ENCODE measurements at places on chromosomes 2 and 18.
A peak's percentile ranks its signal among the peaks of the same experiment; 100 is the strongest.

DNA sequence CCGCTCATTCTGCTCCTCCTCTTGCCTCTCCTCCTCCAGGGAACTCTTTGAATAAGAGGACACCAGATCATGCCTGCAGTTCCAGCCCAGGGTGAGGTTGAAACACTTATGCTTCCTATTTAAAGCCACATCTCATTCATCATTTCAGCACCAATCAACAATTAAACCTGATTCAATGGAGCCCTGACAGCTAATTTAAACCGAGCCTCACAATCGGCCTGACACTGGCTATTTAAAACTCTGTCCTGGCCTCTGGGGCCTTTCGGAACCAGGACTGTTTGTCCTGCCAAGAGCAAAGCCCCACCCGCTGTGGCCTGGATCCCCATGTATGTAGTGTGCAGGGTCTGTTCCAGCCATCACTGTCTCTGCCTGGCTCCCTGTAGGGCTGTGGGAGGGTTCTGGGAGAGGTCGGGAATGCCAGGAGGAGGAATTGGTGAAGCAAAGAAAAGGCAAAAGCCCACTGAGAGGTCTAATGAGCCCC lies 97.4 kb downstream of the MCFD2 start:
- DNase-seq = no peak

GRCh38 chr18:45733535-45733934 lies 9.6 kb downstream of the SLC14A1 start:
- DNase-seq = no peak

- no peak for DNase-seq
Measured at GRCh38 chr2:11899264-11899818, 152.9 kb downstream of the LPIN1 start.

DNA sequence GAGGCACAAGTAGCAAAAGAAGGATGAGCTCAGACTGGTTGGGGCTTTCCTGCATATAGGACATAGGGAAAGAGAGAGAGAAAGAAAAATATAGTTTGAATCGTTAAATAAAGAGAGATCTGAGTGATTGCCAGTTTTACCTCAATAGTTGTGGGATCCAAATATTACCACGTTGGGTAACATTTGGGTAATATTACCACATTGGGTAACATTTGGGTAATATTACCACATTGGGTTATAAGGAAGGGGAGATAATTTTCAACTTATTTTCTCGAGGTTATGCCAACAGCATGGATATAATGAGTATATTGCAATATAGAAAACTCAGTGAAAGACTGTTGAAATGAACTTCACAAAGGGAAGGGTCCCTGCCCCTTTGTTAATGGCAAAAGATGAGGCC lies 20.7 kb downstream of the SP140 start:
- no peak for DNase-seq

DNA sequence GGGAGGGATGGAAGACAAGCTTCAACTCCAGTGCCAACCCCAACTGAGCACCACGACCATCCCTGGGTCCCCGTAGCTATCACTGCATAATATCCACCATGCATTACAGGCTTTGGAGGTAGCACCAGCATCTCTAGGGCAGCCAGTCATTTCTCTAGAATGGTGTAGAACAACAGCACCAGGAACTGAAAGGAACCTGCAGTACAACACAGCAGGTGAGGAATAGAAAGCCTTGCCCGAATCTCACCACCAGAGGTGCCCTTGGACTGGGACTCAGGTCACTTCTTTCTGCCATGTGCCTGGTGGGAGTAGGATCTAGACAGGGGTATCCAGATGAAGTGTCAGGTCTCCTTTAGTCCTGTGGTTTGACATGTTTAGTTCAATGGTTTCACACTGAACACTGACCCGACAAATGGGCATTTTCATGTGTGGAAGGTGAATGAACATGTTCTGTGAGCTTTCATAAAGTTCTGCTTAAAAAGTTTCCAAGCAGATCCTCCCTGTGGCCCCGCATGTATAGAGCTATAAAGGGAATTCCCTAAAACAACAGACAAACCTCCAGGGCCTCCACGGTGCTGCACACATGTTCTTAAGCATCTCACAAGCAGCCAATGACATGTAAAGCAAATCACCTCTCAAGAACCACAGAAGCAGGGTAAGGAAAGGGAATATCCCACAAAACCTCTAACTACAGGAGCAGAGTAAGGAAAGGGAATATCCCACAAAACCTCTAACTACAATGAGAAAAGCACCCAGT lies 208.3 kb downstream of the AFF3 start:
- no peak for DNase-seq

- no peak for DNase-seq
Measured at GRCh38 chr2:104561251-104561650, 292.7 kb upstream of the POU3F3 start.

DNA sequence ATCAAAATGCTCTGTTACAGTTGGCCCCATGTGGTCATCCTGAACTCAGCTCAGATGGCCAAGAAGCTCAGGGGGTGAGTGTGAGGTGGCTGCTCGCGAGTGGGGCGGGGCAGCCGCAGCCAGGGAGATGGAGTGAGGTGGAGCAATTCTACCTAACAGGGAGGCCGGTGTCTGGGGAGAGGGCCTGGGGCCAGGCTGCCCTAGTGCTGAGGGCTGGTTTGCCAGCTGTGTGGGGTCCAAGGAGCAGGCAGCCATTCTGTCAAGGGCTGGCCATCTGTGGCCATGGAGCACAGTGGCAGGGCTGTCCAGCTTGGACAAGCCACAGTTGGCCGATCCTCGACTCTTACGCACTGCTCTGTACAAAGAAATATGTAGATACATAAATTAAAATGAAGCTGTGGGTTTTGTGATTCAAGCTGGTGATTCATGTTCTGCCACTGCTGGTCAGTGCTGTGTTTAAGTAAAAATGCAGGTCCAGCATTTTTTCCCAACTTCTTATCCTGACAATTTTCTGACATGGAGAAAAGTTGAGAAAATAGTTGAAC lies 82.1 kb downstream of the HS6ST1 start:
- no peak for DNase-seq

GRCh38 chr18:34971313-34971712 lies 69.9 kb upstream of the MAPRE2 start:
- no peak for DNase-seq

DNA sequence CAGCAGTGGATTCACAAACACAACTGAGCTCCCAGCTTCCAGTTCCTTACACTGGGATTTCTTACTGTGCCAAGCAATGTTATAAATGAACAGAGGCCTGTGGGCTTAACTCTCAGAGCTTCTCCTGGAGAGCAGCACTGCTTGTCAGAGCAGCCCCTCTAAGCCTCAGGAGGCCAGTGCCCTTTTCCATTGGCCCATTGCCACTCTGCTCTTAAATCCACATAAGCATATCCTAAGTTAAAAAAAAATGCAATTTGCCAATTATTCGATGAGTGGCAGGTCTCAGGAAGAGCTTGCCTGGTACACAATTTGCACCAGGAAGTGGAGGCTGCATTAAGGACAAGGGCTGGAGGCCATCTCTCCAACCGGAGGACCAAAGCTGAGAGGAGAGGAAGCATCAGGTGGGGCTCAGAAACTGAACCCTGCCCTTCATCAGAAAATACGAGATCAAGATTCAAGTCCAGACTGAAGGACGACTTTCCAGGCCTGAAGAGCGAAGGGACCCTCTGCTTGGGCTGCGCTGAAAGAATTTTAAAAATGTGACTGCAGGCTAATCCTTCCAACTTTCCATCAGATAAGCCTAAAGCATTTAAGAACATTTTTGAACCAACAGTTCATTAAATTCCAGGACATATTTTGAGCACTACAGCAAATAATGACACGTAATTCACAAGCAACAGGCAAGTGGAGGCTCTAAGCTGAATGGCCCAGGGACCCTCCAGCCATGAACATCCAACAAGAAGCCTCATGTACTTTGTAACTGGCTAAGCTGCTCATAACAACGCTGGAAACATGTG lies 28.4 kb upstream of the PXDN start:
- DNase-seq = no peak

GRCh38 chr2:11579867-11580659 lies 46.2 kb downstream of the GREB1 start:
- DNase-seq = no peak

GRCh38 chr2:43792653-43793052 lies 18.8 kb downstream of the DYNC2LI1 start:
- DNase-seq = no peak

DNA sequence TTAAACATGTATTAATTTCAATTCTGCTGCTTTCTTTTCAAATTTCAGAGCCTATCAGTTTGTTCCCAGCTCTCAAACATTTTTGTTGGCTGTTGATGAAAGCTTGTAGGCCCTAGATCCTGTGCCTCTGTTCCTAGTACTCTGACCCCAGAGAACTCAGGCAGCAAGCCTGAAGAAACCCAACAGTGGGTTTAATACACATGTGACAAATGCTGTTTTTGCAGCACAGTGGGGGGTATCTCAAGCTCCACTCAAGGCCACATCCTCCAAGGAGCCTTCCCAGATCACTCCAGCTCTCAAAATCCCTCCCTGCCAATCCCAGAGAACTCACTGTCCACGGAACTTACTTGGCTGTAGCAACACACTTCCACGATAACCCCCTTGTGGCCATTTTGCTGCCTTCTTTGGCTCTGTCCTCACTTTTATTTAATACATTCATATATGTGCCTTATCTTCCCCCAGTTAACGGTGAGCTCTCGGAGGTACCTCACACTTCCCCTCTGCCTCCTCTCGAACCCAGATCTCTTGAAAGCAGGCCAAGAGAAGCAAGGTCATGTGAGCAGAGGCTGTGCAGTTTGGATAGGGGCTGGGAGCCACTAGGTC lies 122.4 kb downstream of the TNS1 start:
- no peak for DNase-seq

GRCh38 chr2:121031568-121032340 lies 253.2 kb downstream of the TFCP2L1 start:
- no peak for DNase-seq

DNA sequence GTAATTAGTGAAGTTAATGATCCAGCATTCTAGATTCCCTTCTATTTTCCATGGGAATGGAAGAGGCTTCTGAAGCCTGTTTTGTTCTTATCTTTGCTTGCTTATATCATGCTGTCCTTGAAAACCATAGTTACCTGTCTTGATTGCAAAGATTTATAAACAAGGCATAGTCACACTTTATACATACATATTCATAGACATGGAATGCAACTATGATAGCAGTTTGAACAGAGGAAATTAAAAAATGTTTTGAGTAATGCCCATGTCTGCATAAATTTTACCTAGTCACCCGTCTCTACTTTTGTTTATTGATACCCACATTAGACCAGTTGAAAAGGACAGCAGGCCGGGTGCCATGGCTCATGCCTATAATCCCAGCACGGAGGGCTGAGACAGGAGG lies 289.0 kb downstream of the PTPRM start:
- no peak for DNase-seq

DNA sequence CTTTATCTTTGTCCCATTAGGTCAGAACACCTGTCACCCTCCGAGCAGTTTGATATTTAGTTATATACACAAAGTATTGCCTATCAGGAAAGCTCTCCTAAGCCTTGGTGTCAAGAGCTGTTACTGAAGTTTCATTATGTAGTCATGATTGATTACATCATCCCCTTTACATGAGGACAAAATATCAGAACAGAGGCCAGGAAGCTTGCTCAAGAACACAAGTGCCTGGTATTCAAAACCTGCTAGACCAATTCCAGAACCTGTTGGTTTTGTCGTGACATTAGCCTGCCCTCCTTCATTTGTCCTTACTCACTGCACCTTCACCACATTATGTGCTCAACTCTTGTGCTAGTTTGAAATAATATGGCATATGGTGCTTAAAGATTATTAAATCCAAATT lies 377.1 kb downstream of the CDH19 start:
- DNase-seq = no peak

GRCh38 chr2:143572421-143572820 lies 443.2 kb downstream of the ARHGAP15 start:
- DNase-seq = no peak

- DNase-seq = no peak
Measured at GRCh38 chr2:203798296-203799087, 69.1 kb upstream of the CTLA4 start.

- no peak for DNase-seq
Measured at GRCh38 chr18:10995550-10995949, 153.8 kb downstream of the PIEZO2 start.

DNA sequence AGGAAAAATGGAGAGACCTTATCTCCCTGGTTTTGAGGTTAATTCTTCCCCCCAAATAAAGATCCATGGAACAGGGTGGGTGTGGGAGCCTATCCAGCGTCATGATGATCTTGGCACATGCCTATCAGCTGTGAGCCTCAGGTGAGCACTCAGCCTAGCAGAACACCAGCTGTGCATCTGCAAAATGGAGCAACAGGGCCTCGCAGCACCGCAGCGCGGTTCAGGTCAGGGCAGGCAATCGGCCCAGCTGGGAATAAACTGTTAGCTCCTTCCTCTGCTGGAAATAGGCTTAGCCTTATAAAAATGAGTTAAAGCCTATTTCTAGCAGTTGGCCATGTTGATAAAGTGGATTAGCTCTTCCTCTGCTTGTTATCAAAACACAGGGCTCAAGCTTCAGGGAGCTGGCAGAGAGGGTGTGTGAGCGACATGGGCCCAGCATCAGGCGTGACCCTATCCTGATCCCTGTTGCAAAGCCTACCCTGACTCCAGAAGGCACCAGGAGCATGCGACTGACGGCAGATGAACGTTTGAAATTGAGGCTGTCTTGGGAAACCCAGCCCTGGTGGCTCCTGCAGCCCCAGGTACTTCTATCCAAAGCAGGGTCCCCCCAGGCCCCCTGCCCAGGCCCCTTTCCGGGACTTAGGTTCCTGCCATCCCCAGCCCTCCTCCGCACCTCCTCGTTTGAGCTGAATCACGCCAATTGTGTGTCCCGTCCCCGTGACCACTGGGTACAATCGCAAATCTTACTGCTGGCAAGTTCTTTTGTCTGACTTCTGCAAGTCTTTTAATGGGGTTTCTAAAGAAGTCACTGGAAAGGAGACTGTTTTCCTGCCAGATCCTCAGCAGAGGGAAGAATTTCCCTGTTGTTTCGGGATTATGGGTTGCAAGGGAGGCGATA lies 35.4 kb downstream of the ARHGEF4 start:
- DNase-seq = no peak

GRCh38 chr18:66894851-66895250 lies 291.0 kb upstream of the CDH19 start:
- DNase-seq = no peak

- peak; percentile 22 for DNase-seq
Measured at GRCh38 chr2:44981714-44982108, 27.5 kb downstream of the SIX2 start.

DNA sequence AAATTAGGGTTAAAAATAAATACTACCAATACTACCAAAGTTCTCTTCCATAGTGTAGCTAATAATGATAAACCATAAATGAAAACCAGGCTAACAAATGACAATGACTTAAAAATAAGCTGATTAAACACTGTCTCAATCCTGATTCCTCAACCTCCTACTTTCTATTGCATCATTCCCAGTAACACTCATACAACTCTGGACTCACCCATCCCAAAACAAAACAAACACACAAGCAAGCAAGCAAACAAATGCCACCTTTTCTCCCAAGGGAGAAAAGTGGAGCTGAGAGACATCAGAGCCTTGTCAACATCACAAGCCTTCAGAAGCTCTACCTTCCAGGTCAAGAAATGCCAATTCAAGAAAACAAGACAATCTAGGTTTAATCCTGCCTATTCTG lies 620.7 kb downstream of the NYAP2 start:
- DNase-seq = no peak
